ENCODE measurements at places on chromosomes 7 and 10.

DNA sequence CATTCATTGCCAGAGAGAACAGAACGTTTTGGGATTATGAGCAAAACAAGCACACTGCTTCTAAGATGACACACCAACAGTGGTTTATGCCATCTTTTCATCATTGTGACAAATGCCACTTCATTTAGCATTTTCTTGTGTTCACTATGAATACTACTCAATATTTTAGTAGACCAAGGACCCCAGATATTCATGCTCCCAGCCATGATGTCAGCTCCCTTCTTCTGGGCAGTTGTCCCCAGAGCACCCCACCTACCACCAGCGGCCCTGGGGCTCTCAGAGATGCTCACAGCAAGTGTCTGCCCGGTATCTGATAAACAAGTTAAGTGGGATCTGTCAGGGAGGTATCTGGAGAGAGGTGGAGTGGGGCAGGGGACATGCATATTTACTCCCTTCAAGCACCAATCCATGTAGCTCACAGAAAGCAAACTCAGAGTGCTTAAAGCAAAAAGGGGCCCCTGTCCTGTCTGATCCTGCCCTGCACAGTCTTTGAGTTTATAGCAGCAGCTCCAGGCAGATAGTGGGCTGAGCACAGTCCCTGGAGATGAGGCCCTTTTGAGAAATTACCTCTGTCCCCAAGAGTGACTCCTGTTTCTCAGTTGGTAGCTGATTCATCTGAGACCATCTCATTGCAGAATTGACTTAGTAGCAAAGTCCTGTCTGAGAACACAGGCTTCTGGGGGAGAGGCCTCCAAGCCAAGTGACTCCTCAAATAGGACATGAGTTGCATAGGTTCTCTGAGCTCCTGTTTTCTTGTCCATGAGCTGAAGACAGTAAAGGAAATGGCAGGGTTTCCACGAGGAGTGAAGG is 281.8 kb upstream of the KLF6 start:
- no peak for DNase-seq

GRCh38 chr7:4066626-4067475 is 615.2 kb upstream of the FOXK1 start:
- no peak for DNase-seq

DNA sequence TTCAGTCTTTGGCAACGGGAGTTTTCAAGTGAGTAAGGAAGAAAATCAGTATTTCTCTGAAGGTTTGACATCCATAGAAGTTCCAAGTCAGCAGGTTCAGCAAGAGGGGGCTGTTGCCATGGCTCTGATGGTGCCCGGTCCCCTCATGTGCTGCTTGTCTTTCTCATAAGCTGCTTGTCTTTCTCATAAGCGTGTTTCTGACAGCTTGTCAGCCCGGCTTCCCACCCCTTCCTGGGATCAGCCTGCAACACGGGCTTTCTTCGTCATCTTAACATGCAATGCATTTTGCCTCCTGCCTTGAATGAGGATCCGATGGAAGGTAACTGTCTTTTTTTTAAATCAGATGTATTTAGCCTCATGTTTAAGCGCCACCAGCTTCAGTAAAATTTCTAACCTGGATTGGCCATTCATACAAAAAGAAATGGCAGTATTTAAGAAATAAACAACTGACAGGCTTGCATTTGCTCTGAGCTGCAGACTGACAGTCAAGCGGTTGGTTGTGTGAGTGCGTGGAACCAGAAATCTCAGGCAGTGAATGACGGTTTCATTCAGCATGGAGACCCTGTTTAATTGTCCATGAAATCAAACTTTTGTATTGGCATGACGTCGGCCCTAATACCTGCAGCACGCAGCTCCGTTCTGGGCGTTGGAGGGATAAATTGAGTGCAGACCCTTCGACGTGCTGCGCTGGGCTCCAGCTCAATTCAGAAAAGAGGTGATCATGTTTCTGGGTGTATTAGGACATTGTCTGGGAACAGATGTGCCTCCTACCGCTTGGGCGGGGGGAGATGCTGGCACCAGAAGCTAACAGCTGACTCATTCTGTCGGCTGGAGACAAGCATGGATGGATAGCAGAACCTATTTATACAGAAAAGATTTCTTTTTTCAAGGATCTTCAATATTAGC is 454.7 kb upstream of the FOXK1 start:
- no peak for DNase-seq

- no peak for DNase-seq
Measured at GRCh38 chr10:88642963-88643362, 21.3 kb upstream of the LIPF start.

DNA sequence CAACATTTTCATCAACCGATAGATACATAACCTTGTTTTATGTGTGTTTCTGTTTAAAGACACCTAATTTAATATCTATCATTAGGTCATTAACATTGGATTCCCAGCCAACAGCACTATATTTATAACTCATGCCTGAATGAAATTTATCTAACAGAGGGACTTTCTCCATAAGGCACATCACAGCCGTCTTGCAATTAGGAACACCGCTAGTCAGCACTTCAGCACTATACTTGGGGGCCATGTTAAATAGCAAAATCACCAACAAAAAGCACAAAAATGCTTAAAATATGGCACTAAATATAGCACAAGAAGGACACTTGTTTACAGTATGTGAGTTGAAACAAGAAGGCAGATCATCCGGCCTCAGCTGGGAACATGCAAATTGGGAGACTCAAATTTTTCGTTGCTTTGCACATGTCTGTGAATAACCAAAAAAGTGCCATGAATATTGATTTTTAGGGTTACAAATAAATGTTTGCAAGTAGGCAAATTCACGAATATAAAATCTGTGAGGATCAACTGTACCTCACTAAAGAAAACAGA is 51.0 kb downstream of the TLL2 start:
- DNase-seq, result no peak

GRCh38 chr10:126171555-126171954 is 216.7 kb downstream of the ADAM12 start:
- no peak for DNase-seq

GRCh38 chr10:58898854-58899573 is 277.4 kb upstream of the PHYHIPL start:
- no peak for DNase-seq

DNA sequence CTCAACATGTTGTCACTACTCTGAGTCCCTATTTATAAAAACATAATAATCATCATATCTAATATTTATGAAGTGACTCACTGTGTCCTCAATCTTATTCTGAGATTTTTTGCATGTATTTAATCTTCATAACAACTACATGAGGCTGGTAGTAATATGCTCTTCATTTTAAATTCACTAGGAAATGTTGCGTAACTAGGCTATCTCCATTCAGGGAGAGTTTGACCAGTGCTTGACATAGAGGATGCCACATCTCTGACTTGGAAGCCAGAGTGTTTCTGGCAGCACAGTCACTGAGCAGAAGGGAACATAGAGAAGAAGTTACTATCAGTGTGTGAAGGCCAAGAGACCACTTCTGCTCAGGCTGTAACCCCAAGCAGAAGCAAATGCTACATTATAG is 88.9 kb downstream of the FAM13C start:
- DNase-seq, result no peak
